ENCODE measurements at places on chromosomes 5 and 9.

DNA sequence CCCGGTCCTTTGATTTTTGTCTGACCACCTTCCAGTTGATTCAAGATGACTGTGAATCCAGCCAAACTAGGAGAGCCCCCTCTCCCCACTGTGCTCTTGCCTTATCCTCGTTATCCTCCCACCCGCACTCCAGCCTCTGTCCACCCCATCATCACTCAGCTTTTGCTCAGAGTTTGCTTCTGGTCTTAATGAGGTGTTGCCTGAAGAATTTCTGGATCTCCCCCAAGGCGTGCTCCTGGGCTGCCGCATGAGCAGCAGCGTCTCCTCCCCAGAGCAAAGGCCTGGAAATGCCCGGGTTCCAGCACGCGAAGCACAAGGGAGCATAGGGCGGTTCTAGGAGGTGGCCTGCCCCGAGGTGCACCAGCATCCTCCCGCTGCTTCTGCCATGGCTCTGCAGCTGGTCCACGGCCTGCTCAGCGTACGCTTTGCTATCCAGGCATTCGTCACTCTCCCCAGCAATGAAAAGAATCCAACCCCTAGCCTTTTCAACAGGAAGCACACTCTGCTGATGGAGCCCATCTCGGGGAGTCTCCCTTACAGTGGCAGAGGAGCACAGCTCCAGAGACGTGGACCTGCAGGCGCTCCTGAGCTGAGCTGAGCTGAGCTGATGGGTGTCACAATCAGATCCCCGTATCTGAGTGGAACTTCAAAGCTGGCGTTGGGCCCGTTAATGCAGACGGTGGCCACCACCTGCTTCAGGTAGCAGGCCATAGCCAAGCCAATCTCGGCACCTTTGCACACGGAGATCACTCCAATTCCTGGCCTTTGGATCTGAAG lies 50.7 kb downstream of the BAAT start:
- DNase-seq: no peak

GRCh38 chr5:40084614-40085013 lies 595.1 kb upstream of the PTGER4 start:
- no peak for DNase-seq

DNA sequence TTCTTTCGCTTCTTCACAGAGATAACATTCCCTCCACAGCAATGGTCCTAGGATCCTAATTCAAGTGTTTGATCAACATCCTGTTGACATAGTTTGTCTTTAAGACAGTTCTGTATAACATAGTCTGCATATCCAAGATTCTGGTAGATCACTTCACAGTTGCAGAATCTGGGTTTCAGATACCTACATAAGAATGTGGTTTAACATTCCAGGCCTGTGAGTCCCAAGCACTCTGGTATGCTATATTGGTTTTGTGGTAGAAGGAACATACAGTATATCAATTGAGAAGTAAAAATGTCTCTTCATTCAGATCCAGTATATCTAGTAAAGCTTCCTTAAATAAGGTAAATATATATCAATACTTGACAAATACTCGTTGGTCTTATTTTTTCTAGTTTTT lies 914.2 kb upstream of the CDH6 start:
- no peak for DNase-seq

- DNase-seq: no peak
These were observed at the start of gene ZNF454 for GRCh38 chr5:178940569-178941360. ZNF454 (plus strand) TSS chr5:178941198; CDS start chr5:178942792, 1,594 bp downstream.

DNA sequence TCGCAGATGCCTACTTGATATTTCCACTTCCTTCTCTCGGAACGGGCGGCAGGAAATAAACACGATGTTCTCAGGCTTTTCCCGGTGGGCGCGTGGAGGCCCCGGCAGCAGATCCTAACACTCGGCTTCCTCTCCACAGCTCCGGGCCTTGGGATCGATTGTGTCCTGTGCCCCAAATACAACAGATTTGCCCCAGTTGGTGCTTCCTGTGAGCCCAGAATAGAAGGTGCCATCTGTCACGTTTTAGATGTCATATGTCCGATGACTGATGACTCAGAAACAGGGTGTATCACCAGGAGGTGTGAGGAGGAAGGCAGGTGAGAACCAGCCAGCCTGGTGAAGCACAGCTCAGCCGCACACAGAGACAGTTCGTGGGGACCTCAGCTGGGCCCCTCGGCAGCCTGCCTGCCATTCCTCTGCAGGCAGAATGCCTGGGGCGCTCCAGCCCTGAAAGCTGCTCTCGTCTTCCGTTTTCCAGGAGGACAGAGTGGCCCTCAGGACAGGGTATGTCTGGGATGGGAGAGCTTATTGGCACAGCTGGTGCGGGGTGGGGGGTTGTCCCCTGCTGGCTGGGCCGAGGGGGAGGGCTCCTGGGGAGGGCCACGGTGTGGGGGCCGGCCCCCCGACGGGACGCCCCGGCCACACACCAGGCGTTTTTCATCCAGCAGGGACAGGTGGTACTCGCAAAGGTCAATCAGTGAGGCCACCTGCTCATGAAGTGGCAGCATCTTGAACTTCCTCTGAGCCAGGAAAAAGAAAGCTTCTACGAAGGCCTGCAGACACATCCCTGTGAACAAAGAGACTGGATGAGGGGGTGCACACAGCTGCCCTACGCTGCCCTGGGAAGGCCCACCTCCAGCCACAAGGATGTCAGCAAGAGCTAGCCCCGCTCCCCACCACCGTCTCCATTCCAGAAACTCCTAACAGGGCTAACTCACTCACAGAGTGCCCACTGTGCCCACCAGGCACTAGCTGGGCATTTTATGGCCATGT lies 171.0 kb downstream of the DAB2IP start:
- no peak for DNase-seq

GRCh38 chr9:103999375-104000062 lies 94.6 kb upstream of the SMC2 start:
- DNase-seq: no peak

GRCh38 chr5:168681556-168682183 lies 102.5 kb upstream of the PANK3 start:
- no peak for DNase-seq

DNA sequence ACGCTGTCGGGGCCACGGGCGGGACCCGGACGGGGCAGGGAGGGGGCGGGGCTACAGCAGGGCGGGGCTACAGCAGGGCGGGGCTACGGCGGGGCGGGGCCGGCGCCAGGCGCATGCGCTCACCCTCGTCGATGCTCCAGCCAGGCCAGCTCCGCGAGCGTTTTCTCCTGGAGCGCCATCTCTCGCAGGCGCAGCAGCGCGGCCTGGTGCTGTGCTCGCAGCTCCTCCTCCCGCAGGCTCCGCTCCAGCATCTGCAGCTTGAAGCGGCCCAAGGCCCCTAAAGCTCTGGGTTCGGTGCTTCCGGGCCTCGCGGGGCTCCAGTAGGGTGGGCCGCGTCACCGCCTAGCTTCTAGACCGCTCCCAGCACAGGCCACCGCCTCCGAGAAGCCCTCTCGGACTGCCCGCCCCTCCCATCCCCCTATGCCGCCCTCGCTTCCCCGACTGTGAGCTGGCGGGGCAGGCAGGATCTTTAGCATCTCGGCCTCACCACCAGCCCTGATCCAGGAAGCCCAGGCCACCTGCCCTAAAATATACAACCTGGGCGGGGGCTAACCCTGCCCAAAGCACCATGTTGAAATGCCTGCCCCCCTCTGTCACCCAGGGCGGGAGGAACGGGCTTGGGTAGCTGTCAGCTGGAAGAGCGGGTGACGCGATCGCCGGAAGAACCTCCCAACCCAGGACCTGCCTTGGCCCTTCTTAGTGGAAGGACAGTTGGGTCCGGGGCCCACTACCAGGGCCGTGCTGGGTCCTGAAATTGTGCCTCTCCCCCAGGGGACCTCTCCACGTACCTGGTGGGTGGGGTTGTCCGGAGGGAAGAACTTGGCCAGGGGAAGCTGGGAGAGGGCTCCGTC lies 21.9 kb upstream of the QSOX2 start:
- peak; percentile 94 for DNase-seq

DNA sequence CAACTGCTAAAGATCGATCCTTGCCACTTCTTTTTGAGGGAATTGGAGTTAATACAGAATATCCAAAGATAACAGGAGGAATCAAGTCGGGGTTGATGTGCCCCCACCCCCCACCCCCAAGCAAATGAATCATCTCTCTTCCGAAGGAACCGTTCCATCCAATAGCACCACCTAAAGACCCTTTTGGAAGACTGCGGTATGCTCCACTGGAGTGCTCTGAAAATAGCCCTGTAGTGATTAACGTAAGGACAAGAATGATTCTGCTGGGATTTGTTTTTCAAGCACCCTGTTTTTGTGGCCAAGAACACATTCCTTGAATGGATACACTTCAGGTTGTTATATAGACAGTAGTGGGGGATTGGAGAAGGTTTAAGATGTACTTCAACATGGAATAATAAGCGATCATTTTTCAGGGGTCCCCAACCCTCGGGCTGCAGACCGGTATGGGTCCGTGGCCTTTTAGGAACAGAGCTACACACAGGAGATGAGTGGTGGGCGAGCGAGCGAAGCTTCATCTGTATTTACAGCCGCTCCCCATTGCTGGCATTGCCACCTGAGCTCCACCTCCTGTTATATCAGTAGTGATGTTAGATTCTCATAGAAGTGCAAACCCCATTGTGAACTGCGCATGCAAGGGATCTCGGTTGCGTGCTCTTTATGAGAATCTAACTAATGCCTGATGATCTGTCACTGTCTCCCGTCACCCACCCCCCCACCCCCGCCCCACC lies 44.5 kb upstream of the TMEM252 start:
- no peak for DNase-seq

DNA sequence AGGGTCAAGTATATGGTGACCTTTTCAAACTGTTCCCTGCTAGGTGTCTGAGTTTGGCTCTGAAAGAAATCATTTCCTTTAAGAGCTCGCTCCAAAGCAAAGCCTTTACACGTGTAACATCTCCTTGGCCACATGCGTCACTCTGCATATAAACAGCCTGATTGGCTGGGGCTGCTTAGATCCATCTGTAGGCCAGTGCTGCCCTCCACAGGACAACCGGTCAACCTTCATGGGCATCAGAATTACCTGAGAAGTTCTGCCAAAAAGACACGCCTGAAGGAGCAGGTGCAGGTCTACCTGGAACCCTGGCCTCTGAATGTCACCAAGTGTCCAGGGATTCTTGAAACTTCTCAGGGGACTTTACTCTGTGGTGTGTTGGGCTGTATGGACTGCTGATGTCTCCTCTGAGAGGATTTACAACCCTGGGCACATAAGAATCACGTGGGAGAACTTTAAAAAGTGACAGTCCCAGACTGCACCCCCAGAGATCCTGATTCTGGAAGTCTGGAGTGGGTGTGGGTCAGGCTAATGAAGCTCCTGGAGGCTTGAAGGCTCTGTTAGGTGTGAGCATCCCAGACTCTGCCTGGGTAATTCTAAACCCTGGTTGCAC lies 497.6 kb downstream of the GADD45G start:
- peak; percentile 41 for DNase-seq

GRCh38 chr9:136316896-136317676 lies 10.3 kb upstream of the GPSM1 start:
- no peak for DNase-seq

- no peak for DNase-seq
These were observed 13.3 kb downstream of the MPDZ start for GRCh38 chr9:13266167-13266566.

GRCh38 chr5:151063142-151063989 lies 17.5 kb downstream of the TNIP1 start:
- peak; percentile 70 for DNase-seq

GRCh38 chr9:100714372-100715099 lies 136.7 kb downstream of the CAVIN4 start:
- peak; percentile 89 for DNase-seq

DNA sequence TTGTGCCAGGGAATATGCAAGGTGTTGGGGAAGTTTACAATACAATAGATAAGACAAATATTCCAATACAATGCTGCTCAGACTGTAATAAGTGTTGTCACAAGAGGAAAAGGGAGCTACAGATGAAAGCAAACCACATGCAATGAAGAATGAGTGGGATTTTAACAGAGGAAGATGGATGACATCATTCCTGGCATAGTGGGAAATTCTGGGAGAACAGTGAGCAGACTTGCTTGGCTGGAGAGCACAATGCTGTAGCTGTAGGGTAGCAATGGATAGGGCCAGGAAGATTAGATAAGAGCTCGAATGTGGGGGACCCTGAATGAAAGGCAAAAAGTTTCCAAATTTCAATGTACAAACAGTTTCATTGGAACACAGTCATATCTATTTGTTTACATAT lies 9.5 kb upstream of the DPYSL3 start:
- DNase-seq: no peak

- DNase-seq: no peak
These were observed 6.1 kb upstream of the SPTLC1 start for GRCh38 chr9:92121265-92121664.

DNA sequence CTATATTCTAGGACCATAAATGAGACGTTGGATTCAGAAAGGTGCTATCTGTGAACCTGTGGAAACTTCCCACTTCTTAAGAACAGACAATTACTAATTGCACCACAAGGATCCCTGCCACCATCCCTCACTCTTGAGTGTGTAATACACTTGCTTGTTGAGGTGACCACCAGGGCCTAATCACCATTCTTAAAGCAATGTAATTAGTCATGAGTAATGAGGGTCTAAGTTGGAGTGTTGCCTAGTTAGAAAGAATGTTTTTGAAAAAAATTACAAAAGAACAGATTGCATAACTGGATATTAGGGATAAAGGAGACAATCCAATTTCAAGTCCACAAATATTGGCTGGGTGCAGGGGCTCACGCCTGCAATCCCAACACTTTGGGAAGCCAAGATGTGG lies 56.9 kb upstream of the TRIO start:
- no peak for DNase-seq

GRCh38 chr5:59360130-59360555 lies 533.4 kb downstream of the PDE4D start:
- no peak for DNase-seq

GRCh38 chr5:6606884-6607558 lies 25.8 kb downstream of the NSUN2 start:
- DNase-seq: no peak

DNA sequence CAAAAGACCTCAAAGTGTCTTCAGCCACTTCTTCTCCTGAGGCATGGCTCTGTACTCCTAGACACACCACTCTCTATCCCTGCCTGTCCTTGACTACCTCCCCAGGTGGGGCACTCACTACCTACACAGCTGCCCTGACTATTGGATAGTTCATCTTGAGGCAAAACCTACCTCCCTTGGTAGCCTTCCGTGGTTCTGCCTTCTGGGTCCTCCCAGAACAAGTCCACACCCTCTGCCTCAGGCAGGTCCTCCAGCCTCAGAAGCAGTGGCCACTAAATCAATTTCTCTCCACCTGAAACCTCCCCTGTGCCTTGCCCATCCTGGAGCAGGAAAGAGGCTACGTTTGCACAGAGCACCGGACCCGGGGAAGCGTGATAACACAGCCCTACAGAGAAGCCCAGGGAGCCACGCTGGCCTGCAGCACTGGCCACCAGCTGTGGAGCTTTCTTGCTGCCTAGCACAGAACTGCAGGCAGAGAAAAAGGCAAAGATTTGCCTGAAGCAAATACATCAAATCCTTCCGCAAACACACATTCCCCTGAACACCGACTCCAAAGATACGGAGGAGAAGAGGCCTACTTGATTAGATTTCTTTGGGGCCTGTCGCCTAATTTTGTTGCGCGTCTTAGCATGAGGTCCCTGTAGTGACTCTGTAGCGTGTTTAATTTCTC lies 141.8 kb downstream of the C9orf50 start:
- DNase-seq: no peak
